ENCODE measurements at places on chromosomes 6 and 20. TPM values are rescaled to one million over a fixed set of nuclear protein-coding genes. Genes with fewer than 3 reads are reported as not detected.

- DNase-seq, result no peak
Observed at GRCh38 chr6:115220551-115221159, 840.0 kb downstream of the FRK start.

DNA sequence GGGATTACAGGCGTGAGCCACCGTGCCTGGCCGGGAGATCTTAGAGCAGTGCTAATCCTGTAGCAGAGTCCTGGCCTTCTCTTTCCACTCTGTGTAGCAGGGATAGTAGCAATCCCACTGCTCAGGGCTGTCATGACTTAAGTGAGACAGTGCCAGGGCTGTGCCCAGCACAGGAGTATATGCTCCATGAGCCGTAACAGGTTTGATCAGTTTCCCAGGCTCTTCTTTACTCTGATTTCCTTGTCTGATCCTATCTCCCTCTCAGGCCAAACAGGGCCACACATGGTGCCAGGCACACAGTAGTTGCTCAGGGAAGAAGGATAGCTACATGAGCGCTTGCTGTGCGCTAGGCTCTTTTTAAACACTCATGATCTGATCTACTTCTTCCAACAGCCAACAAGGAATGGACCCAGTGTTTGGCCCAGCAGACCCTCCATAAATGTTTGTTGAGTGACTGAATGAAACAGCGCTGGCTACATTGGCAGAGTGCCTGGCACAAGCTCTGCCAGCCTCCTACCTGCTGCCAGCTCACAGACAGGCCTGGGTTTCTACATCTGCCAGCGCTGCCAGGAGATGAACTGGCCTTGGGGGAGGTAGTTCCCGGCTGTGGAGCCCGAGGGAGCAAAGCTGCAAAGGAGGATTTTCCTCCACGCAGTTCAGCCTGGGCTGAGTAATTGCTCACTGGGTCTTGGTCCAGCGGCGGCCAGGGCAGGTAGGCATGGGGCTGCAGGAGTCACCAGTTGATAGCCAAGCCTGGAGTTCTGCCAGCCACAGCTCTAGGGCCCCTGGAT, 36.9 kb downstream of the SNAI1 start:
- peak; percentile 61 for DNase-seq

The TPD52L2 gene
- 154 TPM for total RNA-seq

DNA sequence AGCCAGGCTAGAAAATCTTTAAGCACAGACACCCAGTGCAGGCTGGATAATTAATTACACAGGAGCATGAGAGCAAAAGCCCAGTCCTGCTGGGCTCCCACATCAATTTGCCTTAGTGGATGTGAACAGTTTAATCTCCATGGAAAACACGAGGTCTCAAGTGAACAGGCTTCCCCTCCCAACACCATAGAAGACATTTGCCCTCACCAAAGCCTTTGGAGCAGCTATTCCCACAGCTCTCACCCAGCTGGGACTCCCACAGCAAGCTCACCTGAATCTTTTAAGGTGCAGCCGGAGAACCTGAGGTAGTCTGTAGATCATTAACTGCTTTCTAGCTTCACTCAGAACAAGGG, 12.0 kb downstream of the TOMM6 start:
- DNase-seq, result no peak

The DUSP15 gene
- not detected for total RNA-seq

GRCh38 chr20:45311589-45312211, 3.6 kb upstream of the MATN4 start:
- no peak for DNase-seq

DNA sequence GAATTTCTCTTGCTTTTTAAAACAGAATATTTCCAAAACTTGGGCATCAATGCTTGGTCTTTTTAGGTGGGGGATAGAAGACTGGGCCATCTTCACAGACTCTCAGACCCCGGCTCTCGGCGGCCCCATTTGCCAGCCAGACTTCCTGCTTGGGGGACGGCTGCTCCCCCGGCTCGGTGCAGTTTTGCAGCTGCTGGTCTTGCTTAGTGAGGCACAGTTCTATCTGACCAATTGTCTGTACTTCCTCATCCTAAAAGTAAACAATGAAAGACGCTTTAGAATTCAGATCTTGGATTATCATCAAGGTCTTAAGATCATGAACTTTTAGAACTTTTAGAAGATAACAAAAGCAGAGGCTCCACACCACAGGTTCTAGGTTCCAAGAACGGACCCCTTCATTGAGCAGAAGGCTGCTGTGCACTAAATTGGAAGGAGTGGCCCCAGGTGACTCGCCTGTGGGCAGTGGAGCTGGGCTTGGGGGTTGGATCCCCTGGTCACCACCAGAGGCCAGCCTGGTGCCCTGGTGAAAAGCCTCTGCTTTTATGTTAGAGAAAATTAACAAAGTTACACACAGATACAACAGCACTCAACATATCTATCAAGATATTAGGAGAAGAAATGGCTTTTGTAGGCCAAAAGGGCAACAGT, 26.7 kb downstream of the RNASET2 start:
- DNase-seq, result no peak

GRCh38 chr6:122676146-122676545, 65.9 kb downstream of the PKIB start:
- DNase-seq, result no peak

GRCh38 chr6:25341923-25342619, 62.9 kb downstream of the CARMIL1 start:
- no peak for DNase-seq

DNA sequence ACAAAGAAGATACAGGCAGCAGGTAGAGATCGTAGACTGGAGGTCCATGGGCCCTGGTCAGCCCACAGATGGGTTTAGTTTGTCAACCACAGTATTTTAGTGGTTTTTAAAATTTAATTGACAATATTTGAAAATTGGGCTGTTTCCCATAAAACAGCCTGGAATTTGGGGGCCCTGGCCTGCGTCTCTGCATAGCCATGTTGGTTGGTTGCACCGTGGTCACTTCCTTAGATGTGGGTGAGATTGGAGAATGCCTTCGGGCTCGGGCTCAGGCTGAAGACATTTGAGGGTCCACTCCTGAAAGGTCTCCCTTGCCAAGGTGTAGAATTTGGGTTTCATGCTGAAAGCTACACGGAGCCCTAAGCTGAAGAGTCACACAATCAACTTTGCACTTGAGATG, 7.7 kb downstream of the DUSP22 start:
- DNase-seq, result no peak
